Hematopoietic multipotent progenitor cell treated with erythropoietin and hydrocortisone succinate and interleukin-3 and kit ligand, for 17 days (in vitro differentiated cells): ENCODE measurements at places on chromosomes 6 and 20.

DNA sequence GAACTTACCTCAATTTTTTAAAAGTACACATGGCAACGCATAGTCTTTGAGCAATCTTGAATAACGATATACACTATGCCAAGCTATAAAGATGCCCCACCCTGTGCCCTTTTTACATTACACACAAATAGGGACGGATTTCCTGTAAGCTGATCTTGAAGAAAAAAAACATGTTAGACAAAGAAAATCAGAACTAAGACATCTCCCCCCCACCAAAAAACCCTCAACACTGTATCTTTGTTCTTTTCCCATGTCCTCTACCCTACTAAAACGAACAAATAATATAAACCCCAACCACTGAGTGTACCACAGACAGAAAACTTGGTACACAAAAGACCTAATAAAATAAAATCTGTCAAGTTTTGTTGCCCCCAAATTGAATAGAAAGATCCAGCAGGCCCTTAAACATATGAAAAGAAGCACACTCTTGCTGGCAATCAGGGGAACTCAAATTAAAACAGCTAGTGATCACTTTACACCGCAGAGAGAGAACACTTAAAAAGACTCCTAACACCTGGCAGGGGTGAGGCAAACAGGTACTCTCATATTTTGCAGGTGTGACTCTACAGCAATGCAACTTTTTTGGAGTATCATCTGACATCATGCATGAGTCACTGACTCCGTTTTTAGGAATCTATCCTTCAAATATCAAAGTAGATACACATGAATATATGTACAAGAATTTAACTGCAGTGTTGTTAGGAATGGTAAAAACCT is 29.6 kb downstream of the BACH2 start:
- no peak for DNase-seq

DNA sequence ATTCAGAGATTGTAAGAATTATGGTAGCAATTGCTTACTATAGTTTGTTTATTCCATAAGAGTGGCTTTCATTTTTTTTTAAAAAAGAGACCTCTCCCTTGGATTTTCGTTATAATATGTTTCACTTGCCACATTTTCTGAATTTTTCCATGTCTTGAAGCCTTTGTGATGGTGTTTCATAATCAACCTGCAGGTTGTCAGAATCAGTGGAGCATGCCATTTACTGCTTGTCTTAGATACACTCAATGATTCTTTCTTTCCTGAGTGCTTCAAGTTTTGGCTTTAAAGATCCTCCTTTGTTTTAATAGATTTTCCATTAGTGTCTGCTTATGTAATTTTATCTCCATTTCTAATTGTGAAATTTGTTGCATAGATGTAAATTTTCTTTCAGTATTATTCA is 31.2 kb downstream of the KCNQ5 start:
- no peak for DNase-seq

DNA sequence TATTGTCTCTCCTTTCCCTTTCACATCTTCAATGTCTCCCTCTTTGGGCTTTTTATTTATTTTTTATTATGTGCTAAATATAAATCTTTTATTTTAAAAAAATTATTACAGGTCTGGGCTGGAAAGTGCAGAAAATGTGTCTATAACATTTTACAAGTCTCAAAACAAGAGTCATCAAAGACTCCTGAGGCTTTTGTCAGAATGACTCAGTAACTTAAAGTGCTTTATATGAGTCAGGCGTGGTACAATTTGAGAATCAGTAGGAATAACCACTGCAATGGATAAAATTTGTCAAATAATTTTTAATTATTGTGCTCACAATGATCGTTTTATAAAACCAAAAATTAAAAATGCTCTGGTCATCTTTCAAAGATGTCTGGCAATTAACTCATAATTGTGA is 193.9 kb downstream of the MMUT start:
- DNase-seq: no peak

- DNase-seq: no peak
These were observed 19.2 kb downstream of the METTL24 start for GRCh38 chr6:110338820-110339470.

- no peak for DNase-seq
These were observed 296.5 kb upstream of the SLC35B3 start for GRCh38 chr6:8731874-8732273.

- no peak for DNase-seq
These were observed 26.5 kb downstream of the PLCG1 start for GRCh38 chr20:41163821-41164220.

GRCh38 chr6:108744996-108745395 is 103.2 kb upstream of the ARMC2 start:
- no peak for DNase-seq

- no peak for DNase-seq
These were observed 17.1 kb downstream of the PRKN start for GRCh38 chr6:162710419-162710818.

DNA sequence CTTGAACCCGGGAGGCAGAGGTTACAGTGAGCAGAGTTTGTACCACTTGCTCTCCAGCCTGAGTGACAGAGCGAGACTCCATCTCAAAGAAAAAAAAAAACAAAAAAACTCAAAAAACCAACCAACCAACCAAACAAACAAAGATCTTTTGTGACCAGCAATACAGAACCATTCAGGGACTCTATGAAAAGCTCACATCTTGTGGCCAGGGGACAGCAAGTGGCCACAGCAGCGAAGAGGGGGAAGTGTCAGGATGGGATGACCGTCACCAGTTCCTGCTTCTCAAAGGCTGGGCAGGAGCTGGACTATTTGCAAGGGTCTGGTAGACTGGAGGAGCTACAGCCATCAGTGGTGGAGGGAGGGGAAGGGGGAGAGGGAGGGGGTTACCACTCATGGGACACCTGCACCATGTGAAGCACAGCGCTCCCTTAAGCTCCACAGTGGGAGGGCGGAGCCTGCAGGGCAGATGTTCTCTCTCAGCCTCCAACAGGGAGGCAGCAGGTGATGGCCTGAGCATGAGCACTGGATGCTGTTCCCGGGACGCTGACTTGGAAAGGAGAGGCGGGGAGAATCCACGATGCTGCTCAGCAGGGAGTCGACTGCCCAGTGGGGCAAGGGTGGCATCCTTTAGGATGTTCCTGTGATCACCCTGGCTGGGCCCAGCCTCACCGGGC is 19.7 kb upstream of the ULBP3 start:
- DNase-seq: no peak

- DNase-seq: no peak
These were observed 53.5 kb upstream of the CCN2 start for GRCh38 chr6:132004668-132005067.

GRCh38 chr6:128206610-128207426 is 306.0 kb upstream of the THEMIS start:
- DNase-seq: no peak

DNA sequence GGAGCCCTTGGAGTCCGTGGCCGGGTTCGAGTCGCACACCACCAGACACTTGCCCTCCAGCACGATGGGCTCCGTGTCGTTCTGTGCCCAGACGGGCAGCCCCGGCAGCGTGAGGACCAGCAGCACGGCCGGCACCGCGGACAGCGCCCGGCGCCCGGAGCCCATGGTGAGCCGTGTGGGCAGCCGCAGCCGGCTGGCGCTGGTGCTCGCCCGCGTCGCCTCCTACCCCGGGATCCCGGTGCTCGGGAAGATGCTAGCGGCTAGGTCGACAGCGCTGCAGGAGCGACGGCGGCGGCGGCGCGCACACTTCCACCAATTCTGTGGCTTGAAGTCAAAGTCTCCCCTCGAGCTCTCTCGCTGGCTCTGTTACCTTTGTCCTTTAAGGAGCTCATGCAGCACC is 1.3 kb downstream of the CBLN4 start:
- no peak for DNase-seq

GRCh38 chr20:20665606-20666332 is 46.7 kb downstream of the RALGAPA2 start:
- no peak for DNase-seq

- DNase-seq: no peak
These were observed 75.6 kb downstream of the PRL start for GRCh38 chr6:22221211-22221610.

DNA sequence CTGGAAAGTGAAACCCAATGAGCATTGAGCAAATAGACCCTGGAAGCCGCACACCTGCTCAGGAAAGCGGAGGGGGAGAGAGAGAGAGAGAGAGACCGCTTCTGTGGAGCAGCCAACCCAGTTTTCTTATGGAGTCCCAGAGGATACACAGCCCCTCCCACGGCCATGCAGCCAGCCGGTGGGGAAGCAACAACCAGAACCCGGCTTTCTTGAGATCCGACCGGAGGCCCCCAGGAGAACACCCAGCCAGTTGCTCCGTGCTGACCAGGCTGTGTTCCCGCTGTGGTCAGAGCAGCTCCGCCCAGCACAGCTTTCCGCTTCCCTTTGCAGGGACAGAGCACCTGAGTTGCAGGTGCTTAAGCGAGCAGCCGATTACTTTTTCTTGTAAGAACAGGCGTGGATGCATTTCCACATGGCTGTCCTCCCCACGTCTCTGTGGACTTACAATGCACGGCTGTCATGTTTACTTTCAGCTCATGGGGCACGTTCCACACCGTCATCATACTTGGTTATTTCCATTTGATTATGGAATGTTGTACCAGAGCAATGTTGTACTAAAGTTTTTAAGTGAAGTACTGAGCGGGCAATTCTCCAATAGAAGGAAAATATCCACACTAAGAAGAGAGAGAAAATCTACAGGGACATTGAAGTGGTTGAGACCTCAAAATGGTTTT is 381.9 kb downstream of the THBS2 start:
- no peak for DNase-seq

DNA sequence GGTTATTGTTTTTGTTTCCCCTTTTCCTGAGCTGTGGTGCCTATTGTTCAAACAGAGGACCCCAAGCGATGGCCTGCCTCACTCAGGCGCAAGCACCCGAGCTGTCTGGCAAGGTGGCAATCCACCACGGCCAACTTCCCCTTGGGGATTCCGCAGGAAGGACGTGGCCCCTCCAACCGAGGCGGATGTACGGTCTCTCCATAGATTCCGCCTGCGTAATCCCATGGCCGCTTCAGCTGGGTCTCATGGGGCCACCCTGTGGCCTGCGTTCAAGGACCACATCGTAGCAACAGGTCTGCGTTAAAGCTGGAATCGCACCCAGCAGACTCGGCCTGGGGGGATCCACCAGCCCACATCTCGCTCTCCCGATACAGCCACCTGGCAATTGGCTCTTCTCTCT is 79.9 kb downstream of the CEBPB start:
- DNase-seq: no peak

- no peak for DNase-seq
These were observed 46.1 kb downstream of the HLA-F start for GRCh38 chr6:29769336-29769735.

- DNase-seq: no peak
These were observed 326.2 kb downstream of the CBLN4 start for GRCh38 chr20:55678970-55679667.
